ENCODE measurements at places on chromosomes 3 and 15. TPM values are rescaled to one million over a fixed set of nuclear protein-coding genes. Genes with fewer than 3 reads are reported as not detected.

DNA sequence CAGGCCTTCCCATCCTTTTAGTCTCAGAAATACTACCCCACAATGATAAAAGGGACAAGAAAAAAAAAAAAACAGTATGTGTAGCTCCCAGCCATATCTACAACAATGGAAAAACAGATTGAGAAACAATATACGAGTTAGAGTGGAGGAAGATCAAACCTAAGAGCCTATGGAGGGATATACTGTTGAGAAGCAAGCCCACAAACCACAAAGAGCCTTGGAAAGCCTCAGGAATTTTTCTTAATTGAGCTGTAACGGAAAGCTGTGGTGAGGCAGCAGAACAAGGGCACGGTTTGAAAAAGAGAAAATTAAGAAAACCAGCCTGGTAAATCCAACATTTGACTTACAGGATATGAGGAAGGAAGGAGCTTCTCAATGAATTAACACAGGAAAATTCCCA lies 21.4 kb downstream of the KPNA1 start:
- DNase-seq: peak; percentile 87

- DNase-seq: peak; percentile 81
These were observed 726.8 kb downstream of the NAALADL2 start for GRCh38 chr3:175585898-175586297.

DNA sequence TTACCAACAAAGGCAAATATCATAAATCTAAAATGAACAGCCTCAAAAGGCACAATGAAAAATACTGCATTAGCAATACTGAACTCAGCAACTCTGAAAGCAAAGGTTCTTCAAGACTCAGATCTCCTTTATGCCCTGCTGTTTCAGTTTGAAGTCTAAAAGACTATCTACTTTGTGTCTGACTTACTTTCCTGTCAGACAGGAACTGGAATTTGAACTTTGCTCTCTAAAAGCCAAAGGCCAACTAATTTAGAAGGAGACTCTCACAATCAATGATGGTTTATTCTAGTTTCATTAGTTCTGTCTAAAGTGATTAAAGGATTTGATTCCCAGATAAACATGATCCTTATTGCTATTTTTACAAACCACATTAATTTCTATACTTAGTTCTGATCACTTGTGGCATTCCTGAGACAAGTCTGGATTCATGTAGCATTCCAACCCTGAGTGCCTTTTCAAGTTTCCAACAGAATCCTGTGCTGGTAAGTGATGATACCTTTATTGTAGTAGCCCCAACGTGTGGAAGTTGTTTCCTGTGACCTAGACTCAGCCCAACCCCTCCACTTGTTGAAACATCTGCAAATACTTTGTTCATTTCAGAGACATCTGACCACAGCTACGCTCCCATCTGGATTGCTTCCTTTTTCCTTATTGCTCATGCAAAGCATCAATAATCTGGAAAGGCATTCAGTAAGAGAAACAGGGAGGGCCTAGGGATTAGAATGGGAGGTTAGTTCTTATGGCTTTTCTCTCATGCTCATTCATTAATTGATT lies 14.9 kb upstream of the LEKR1 start:
- DNase-seq: no peak

DNA sequence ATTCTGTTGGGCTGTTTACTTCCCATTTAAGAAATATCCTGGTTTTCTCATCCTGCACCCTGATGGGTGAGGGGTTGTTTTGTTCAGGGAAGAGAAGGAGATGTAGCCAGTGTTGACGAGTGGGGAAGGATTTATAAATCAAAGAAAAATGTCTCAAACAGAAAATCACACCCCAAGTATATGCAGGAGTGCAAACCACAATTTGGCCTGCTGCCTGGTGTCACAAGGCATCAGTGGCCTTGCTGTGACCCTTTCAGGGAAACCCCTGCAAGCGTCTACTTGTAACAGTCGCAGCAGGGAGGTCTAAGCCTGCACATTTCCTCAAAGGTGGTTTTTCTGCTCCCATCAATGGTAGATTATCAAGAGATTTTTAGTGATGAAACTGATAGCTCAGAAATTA lies 132.6 kb upstream of the LRRN1 start:
- no peak for DNase-seq

GRCh38 chr3:10235551-10235950 lies 12.7 kb upstream of the TATDN2 start:
- DNase-seq: no peak

Gene CPN2
- not detected for total RNA-seq
